ENCODE measurements at places on chromosomes 16 and 17. TPM values are rescaled to one million over a fixed set of nuclear protein-coding genes. Genes with fewer than 3 reads are reported as not detected.

- H3K4me3 ChIP-seq = no peak overlapping the region
- no peak for DNase-seq
- peaks cover 4% of the 10 kb centered on the region for H3K36me3 ChIP-seq
- no peak overlapping the region for H3K27ac ChIP-seq
- H3K4me1 ChIP-seq = peaks cover 11% of the 10 kb centered on the region
- H3K27me3 ChIP-seq = peaks cover 2% of the 10 kb centered on the region
Observed at GRCh38 chr17:73489991-73490390, 154.3 kb downstream of the SDK2 start.

DHODH gene
- total RNA-seq = 7.4 TPM

C16orf96 gene
- total RNA-seq = 0.08 TPM

TBX6 gene
- 0.75 TPM for total RNA-seq

ATP1B2 gene
- 3.0 TPM for total RNA-seq

DNA sequence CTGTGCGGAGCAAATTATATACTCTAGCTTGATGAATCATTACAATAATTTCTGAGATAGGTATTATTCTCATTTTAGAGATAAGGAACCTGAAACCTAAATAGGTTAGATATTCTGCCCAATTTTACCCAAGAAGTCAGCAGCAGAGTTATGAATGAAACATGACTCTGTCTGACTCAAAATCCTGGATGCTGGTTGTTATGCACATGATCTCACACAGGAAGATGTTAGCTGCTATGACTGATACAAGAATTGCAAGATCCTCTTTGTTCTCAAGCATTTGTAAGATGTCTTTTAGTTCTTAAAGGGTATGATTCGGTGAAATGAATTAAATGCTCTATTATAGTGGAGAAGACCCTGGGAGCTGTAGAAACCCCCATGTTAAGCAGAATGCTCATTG lies 447.8 kb downstream of the KIF2B start:
- H3K27ac ChIP-seq = no peak overlapping the region
- no peak for DNase-seq
- no peak overlapping the region for H3K4me3 ChIP-seq
- no peaks in the 10 kb centered on the region for H3K36me3 ChIP-seq
- no peaks in the 10 kb centered on the region for H3K4me1 ChIP-seq
- H3K27me3 ChIP-seq = no peaks in the 10 kb centered on the region

NHLRC4 gene
- 0.57 TPM for total RNA-seq

ARHGDIA gene
- 433 TPM for total RNA-seq

DNA sequence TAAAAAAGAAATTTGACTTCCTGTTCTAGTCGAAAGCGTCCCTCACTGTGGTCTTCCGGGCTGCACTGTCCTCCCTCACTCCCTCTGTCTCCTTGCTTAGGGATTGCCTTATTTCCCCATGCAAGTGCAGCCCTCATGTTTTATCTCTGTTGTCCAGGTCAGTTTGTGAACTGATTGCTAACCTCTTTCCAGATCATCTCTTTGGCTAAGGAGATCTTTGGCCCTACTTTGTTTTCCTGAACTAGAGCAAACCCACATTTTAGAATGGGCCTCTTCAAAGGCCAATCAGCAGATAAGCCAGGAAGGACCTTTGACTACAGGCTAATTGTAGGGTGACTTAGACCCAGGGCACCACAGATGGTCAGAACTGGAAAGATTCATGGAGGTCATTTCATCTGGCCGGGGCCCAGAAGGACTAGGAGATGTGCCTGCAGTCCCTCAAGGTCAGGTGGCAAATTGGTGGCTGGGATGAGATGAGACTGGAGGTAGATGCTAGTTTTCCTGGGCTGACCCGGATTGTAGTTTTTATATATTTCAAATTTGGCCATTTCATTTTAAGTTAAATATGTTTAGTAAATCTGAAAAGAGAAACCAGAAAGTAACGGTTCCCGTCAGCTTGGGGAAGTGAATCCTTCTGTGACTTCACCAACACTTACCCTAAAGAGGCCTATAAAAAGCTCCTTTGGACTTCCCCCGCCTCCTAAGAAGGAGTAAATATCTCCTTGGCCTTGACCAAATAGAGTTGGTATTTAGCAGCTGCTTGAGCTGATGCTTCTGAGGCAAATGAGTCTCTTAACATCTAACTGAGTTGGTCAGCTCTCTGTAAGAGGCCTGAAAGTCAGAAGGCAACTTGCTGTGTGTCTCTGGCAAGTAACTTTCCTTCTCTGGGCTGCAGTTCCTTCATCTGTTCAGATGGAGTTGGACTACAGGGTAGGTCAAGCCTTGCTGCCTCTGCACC lies 6.2 kb upstream of the SLC25A19 start:
- no peaks in the 10 kb centered on the region for H3K36me3 ChIP-seq
- H3K27ac ChIP-seq = no peak overlapping the region
- H3K4me3 ChIP-seq = no peak overlapping the region
- H3K27me3 ChIP-seq = no peaks in the 10 kb centered on the region
- DNase-seq = no peak

GGNBP2 gene
- total RNA-seq = 76.1 TPM

- no peak for DNase-seq
- H3K4me3 ChIP-seq = no peak overlapping the region
- H3K27ac ChIP-seq = no peak overlapping the region
- H3K36me3 ChIP-seq = peaks cover 39% of the 10 kb centered on the region
- H3K4me1 ChIP-seq = peaks cover 15% of the 10 kb centered on the region
Observed at GRCh38 chr16:57464523-57464922, 2.0 kb downstream of the POLR2C start.

ITGAL gene
- not detected for total RNA-seq

GRCh38 chr17:39996800-39997199 lies 16.2 kb downstream of the PSMD3 start:
- peaks cover 49% of the 10 kb centered on the region for H3K36me3 ChIP-seq
- no peak for DNase-seq
- H3K4me1 ChIP-seq = no peaks in the 10 kb centered on the region
- H3K27me3 ChIP-seq = no peaks in the 10 kb centered on the region
- no peak overlapping the region for H3K4me3 ChIP-seq

- H3K36me3 ChIP-seq = peaks cover 22% of the 10 kb centered on the region
- no peak within 1 kb of the TSS for H3K27ac ChIP-seq
- H3K27me3 ChIP-seq = no peaks in the 10 kb centered on the region
- no peak within 1 kb of the TSS for H3K4me3 ChIP-seq
Observed at GRCh38 chr17:44847586-44847985, at the start of gene HIGD1B. TSS of gene HIGD1B (plus strand) at chr17:44847883. CDS start at chr17:44848153, 270 bp downstream.

DNA sequence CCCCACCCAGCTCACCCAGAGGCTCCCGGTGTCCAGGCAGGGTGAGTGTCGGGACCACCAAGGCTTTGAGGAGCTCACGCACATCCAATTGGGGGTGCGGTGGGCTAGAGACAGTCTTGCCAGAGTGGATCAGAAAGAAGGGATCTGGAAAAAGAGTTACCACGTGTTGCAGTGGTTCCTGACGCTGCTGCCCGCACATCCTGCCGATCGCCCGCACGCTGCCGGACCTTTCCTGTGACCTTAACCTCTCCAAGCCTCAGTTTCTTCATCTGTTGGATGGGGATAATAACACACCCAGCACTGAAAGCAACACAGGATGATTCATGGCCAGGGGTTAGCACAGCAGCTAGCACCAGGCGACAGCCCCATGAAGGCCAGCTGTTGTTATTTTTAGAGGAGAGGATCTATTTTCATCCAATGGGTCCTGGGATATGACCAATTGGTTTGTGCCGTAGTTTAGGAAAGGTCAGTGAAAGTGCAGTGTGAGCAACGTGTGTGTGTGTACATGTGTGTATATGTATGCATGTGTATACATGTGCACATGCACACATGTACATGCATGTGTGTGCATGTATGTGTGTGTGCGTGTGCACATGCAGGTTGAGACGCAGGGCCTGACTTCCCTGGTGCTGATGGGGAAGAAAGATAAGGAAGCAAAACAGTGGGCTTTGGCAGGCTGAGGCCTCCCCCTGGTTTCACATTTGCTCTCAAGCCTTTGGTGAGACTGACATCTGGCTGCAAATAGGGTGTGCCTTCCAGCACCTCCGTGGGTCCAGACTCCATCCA lies 2.5 kb downstream of the ITGAX start:
- H3K27me3 ChIP-seq = peaks cover 3% of the 10 kb centered on the region
- no peaks in the 10 kb centered on the region for H3K36me3 ChIP-seq
- H3K4me3 ChIP-seq = no peak overlapping the region
- no peak overlapping the region for H3K27ac ChIP-seq
- no peak for DNase-seq

BAHCC1 gene
- total RNA-seq = 55.7 TPM

ARL16 gene
- 41.7 TPM for total RNA-seq

COPZ2 gene
- 49.4 TPM for total RNA-seq

- no peaks in the 10 kb centered on the region for H3K36me3 ChIP-seq
- no peak for DNase-seq
- peak overlapping the region; percentile 92 for H3K4me3 ChIP-seq
Observed at GRCh38 chr17:1455291-1455796, 688 bp downstream of the CRK start.

DNA sequence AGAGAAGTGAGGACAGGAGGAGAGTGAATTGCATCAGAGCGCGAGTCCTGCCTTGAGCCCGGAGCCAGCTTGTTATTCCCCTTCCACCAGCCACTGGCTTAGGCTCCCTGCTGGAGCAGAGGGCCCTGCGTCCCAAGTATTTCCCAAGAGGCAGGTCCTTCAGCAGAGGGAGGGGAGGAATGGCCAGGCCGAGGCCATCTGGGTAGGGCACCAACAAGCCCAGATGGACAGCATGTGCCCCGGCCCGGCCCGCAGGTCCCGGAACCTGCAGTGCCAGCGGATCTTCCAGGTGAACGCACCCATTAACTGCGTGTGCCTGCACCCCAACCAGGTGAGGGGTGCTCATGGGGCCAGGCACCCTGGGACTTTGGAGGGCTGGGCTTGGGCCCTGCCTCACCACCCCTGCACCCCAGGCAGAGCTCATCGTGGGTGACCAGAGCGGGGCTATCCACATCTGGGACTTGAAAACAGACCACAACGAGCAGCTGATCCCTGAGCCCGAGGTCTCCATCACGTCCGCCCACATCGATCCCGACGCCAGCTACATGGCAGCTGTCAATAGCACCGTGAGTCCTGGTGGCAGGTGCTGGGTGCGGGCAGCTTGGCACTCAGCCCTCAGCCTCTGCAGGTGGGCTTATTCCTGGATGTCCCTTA lies 1.7 kb downstream of the MLST8 start:
- peak overlapping the region; percentile 79 for H3K4me3 ChIP-seq
- no peak overlapping the region for H3K27ac ChIP-seq
- H3K36me3 ChIP-seq = peaks cover 9% of the 10 kb centered on the region
- peaks cover 22% of the 10 kb centered on the region for H3K4me1 ChIP-seq

NPIPB4 gene
- 153 TPM for total RNA-seq

DNA sequence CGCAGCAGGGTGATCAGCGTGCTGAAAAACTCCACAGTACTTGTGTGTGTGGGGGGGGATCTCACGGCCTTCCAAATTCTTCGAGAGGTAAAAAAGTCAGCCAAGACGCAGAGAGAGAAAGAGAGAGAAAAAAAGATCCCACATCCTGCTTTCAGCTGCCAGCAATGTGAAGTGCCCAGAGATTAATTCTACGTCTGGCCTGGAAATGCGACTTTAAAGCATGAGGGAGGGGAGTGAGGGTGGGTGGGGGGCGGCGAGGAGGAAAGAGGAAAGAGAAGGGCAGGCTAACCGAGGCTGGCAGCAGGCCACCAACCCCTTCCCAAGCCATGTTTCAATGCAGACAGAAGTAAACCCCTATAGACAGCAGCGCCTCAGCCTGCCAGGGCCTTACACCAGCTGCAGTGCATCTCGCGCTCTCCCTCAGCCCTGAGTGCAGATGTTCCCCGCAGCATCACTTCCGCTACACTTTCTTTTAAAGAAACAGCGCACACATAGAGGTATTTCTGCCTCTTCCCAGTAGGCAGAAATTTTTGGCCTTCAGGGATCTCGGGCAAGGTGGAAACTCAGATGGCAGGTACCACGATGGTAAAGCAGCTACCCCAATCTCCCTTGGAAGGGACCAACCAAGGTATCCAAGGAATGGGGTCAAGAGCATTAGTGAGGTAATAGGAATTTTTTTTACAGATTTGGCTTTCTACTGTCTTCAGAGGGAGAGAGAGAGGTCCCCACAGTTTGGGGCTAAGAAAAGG lies 87.8 kb downstream of the SMG6 start:
- peaks cover 4% of the 10 kb centered on the region for H3K36me3 ChIP-seq
- peak overlapping the region; percentile 93 for H3K27ac ChIP-seq
- peak overlapping the region; percentile 68 for H3K4me3 ChIP-seq
- no peak for DNase-seq

MT1G gene
- not detected for total RNA-seq

DNA sequence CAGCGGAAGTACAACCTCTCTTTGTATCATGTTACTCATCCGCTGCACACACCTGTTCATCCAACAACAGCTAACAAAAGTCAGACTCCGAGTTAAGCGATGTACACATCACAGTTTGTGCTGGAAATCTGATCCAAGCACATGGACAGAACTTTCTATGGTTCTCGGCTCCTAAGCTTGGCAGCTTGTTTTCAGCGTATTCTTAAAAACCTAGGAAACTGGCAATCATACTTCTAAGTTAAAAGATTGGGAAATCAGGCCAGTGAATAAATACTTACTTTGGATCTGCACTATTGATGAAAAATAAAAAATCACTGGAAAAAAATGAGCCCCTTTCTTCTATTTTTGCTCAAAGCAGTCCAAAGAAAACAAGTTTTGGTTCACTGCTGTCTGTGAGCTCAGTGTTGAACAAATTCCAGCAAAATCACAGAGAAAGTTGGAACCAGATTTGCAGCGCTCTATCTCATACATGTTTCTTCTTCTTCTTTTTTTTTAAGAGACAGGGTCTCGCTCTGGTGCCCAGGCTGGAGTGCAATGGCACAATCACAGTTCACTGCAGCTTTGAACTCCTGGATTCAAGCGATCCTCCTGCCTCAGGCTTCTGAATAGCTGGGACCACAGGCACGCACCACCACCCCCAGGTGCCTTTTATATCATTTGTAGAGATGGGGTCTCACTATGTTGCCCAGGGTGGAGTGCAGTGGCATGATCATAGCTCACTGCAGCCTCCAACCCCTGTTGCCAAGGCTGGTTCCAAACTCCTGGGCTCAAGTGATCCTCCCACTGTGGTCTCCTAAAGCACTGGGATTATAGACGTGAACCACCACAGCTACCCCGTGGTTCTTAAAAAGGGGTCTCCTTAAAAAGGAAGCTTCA lies 71.6 kb upstream of the CREBBP start:
- H3K27me3 ChIP-seq = peaks cover 2% of the 10 kb centered on the region
- H3K36me3 ChIP-seq = no peaks in the 10 kb centered on the region
- H3K4me1 ChIP-seq = peaks cover 50% of the 10 kb centered on the region
- no peak overlapping the region for H3K4me3 ChIP-seq
- peak overlapping the region; percentile 32 for H3K27ac ChIP-seq

DNA sequence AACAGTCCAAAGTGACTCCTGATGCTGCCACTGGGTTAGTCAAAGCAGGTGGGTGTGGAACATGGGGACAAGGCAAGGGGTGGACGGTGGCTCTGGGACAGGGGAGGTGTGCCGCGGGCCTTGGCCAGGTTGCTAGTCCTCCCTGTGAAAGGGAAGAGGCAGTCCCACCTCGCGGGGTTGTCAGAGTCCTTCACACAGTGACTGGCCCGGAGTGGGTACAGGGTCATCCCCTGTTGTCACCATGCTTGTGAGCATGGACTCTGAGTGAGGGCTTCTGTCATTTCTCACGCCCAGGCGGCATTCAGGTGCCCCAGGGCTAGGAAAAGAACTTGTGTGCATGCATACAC lies 3.1 kb upstream of the ZNF469 start:
- DNase-seq = no peak
- H3K27ac ChIP-seq = no peak overlapping the region
- no peak overlapping the region for H3K4me3 ChIP-seq
- H3K36me3 ChIP-seq = no peaks in the 10 kb centered on the region
- H3K4me1 ChIP-seq = peaks cover 9% of the 10 kb centered on the region
- peaks cover 3% of the 10 kb centered on the region for H3K27me3 ChIP-seq

RASD1 gene
- total RNA-seq = 1.2 TPM
